PC-3 (cell line): ENCODE measurements at places on chromosomes 11 and 22. TPM values are rescaled to one million over a fixed set of nuclear protein-coding genes. Genes with fewer than 3 reads are reported as not detected.

CFAP300 gene
- 3.2 and 3.9 TPM in 2 replicates for total RNA-seq

RAB39A gene
- total RNA-seq = not detected in 2 replicates

LARGE2 gene
- 18.4 and 19.6 TPM in 2 replicates for total RNA-seq

TMPRSS13 gene
- total RNA-seq = 2.2 and 2.9 TPM in 2 replicates

ABTB2 gene
- total RNA-seq = 5.2 and 10.0 TPM in 2 replicates
